ENCODE measurements at places on chromosomes 6 and 20. TPM values are rescaled to one million over a fixed set of nuclear protein-coding genes. Genes with fewer than 3 reads are reported as not detected.
A peak's percentile ranks its signal among the peaks of the same experiment; 100 is the strongest.

Gene C6orf132
- total RNA-seq = 0.53 TPM

Gene EDN1
- total RNA-seq = 3.3 TPM

GRCh38 chr6:63316113-63316512 is 3.7 kb downstream of the LGSN start:
- DNase-seq = no peak

DNA sequence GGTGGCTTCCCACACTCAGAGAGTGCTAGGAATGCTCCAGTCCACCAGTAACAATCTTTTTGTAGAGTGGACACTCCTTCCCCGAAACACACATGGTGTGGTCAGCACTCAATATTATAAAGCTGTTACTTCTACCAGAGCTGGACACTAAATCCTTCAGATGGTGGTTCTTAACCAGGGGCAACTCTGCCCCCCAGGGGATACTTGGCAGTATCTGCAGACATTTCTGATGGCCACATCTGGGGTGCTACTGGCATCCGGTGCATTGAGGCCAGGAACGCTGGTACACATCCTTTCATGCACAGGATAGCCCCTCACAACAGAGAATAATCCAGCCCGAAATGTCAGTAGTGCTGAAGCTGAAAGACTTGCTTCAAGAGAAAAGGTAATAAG is 124.4 kb downstream of the NFATC2 start:
- DNase-seq = no peak

DNA sequence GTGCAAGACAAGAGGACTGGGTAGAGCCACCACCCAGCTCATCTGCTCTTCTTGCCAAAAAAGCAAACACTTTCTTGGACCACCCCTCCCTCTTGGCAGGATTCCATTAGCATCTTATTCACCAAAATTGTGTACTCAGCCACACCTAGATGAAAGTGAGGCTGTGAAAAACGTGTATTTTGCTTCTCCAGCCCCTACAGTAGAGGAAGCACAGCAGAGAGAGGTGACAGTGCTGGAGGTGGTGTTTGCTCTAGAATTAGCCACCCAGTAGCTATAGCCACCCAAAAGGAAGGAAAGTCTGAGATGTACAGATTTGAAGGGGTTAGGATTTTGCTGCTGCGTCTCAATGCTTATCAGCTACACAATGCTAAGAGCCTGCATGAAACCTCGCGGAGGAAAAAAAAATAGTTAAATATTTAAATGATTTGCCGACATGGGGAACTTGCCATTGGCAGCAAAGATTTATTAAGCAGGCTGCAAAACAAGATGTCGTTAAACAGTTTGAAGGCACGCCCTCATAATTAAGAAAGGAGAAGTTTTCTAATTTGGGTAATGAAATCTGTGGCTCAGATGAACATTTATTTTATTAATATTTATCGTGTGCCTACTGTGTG is 287.3 kb downstream of the ZNF217 start:
- no peak for DNase-seq

DNA sequence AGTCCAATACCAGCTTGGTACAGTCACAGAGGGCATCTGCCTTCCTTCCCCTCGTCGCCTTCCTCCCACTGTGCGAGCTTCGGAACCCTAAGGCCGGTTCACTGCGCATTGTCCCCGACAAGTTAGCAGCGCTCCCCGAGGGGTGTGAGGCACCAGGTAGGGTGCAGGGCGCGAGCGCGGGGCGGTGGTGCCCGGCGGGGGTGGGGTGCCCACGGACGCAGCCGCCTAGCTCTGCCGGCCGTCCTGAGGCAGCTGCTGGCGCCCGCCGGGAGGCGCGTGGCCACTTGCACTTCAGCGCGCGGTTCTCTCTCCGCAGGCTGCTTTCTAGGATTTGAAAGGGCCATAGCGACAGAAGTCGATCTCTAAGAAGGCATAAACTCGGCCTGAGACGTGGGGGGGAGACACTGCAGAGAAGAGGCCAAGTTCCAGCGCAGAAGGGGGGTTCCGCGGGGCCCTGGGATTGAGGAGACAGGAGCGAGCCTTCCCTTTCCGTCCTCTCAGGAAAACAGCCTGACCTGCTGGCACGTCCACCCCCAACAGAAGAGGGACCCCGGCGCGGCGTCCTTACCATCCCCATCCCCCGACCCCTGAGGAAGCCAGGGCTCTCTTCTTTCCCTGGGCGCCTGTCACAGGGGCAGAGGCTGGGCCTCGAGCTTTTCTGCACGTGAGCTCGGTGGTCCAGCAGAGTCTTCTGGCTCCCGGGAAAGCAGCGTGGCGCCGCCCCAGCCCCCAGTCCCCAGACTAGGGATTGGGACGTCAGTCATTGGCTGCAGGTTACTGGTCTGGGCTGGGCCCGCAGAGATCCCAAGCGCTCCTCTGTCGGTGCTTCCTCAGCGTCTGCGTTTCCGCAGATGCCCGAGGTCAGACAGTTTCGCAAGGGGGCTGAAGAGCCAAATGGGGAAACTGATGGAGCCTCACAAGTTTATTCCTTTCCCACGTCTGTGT is 15.6 kb upstream of the PRDM13 start:
- DNase-seq = peak; percentile 14

DNA sequence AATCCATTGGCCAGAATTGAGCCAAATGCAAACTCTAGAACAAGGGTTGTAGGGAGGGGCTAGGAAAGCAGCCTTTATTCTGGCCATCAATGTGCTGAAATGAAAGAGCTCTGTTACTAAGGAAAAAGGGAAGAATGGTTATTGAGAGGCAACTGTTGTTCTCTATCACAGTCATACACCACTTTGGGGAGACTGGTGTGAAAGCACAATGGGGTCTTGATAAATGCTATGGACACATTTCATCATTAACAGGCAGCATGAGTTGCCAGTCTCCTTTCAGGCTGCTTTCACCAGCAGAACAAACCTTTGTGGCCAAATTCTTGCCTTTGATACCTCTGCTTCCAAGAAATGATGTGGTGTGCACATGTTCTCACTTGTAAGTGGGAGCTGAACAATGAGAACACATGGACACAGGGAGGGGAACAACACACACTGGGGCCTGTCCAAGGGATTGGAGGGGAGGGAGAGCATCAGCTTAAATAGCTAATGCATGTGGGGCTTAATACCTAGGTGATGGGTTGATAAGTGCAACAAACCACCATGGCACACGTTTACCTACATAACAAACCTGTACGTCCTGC is 86.2 kb downstream of the CDS2 start:
- no peak for DNase-seq

- DNase-seq = no peak
These were observed 79.3 kb upstream of the NAA20 start for GRCh38 chr20:19937651-19938420.
